ENCODE measurements at places on chromosomes 5 and 9.

GRCh38 chr9:16551692-16552091 is 318.8 kb downstream of the BNC2 start:
- DNase-seq: no peak

GRCh38 chr5:43627028-43627427 is 24.0 kb downstream of the NNT start:
- peak; percentile 61 for DNase-seq

GRCh38 chr5:12023614-12024241 is 119.5 kb upstream of the CTNND2 start:
- DNase-seq: peak; percentile 44

DNA sequence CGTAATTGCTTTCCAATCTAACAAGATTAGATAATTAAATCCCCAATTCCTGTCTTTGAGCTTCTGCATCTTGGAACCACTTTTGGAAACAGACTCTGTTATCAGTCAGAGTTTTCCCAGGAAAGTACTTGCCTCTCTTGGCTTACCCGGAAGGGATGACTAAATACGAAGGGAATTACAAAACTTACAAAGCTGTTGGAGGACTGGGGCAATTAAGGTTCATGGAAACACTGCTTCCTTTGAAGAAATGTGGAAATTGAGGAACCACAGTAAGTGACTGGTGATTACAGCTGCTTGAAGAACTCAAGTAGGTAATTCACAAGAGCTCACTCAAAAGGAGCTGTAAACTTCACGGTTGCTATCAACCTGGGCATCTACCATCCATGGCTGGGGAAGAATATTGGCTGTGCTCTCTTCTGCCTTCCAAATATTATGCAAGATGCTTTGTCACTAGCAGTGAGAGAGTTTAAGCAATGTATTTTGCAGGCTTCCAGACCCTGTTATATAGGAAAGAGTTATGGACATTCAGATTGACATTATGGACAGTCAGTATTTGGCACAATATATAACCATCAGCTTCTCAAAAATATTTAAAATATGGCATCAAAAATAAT is 104.6 kb upstream of the MAN2A1 start:
- DNase-seq: peak; percentile 45

- DNase-seq: peak; percentile 85
Measured at GRCh38 chr9:71647094-71647591, 121.2 kb downstream of the CEMIP2 start.

DNA sequence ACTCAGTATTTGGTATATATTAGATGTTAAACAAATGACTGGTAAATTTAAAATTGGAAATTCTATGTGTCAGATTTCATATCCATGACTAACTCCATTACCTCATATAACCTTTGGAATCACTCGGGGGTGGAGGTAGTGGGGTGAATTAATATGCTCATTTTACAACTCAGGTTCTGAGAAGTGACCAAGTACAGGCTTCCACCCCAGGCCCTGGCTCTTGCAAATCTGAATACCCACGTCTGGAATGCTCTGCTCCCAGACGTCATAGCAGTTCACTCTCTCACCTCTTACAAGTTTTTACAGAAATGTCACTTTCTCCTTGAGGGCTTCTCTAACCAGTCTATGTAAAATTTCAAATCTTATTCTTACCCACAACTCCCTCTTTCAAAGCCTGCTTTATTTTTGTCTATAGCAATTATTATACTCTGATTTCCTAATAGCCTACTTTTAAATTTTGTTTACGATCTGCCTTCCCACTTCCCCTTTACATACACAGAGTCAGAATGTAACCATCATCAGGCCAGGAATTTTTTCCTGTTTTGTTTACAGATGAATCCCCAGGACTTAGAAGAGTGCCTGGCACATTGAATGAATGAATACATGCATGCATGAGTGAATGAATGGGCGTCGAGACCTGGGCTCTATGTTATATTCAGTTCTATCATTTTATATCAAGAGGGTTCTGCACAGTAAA is 134.1 kb upstream of the IFNE start:
- DNase-seq: no peak

DNA sequence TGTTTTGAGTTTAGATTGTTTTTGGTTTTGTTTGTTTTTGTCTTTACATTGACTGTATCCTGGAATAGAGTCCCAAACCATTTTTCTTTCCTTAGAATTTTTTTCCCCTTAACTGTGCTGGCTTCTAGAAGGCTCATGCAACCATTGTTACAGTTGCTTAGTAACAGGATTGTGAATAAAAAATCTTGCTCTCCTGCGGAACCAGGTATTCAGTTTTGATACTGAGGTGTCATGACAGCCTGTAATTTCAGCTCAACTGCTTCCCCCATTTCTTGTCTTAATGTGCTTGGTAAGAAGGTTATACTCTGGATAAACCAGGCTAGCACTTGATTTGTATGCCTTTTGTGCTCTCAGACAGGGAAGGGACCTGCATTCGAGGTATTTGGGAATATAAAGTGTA is 42.1 kb downstream of the FOCAD start:
- no peak for DNase-seq

- no peak for DNase-seq
Measured at GRCh38 chr5:181086026-181086883, 44.7 kb downstream of the OR2V1 start.

DNA sequence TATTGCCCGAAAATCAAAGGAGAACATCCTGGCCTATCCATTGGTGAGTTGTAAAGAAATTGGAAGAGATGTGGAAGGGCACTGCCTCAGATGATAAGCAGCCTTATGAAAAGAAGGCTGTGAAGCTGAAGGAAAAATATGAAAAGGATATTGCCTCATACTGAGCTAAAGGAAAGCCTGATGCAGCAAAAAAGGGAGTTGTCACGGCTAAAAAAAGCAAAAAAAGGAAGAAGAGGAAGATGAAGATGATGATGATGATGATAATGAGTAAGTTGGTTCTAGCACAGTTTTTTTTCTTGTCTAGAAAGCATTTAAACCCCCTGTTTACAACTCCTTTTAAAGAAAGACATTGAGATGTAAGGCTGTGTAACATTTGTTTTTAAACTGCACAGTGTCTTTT is 59.8 kb upstream of the ZBED3 start:
- DNase-seq: no peak

DNA sequence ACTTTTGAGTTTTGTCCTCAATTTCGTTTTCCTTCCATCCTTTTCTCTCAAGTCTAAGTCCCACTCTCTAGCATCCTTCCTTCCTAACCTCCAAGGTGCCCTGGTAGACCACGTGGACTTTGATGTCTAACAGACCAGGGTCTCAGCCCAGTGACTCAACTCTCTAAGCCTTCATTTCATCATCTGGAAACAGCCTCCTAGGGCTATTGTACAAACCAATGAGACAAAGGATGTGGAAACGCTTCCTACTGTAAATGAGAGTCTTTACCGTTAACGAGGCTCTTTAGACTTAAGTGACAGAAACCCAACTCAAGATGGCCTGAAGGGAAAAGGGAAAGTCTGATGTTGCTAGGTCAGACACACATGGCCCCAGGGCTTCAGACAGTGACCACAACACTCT is 49.2 kb upstream of the CPLX2 start:
- no peak for DNase-seq

All from lung microvascular endothelial cell (primary cell).